ENCODE measurements at places on chromosomes 4 and X. TPM values are rescaled to one million over a fixed set of nuclear protein-coding genes. Genes with fewer than 3 reads are reported as not detected.

GRCh38 chrX:41881166-41881565 lies 42.2 kb downstream of the CASK start:
- no peak for DNase-seq

GRCh38 chrX:20350596-20350995 lies 83.9 kb upstream of the RPS6KA3 start:
- no peak for DNase-seq

DNA sequence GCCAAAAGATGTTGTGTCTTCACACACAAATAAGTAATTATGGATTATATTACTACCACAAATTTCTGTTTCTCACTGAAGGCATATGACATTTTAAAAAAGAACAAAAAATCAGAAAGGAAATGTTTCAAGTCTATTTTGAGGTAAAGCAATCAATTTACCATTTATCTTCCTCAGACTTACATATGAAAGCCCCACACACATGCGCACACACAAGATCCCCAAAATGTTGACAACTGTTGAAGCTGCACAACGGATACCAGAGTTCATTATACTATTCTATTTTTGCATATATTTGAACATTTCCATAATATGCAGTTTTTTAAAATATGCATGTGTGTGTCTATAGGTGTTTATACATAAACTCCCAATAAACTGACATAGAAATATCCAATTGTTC lies 2.7 kb downstream of the LRBA start:
- no peak for DNase-seq

- peak; percentile 8 for DNase-seq
Measured at GRCh38 chr4:100494166-100494565, 23.7 kb downstream of the EMCN start.

The DMD gene
- total RNA-seq, result 22.2 TPM

Measured in astrocyte (in vitro differentiated cells and primary cell).